ENCODE measurements at places on chromosomes 7 and 10.

DNA sequence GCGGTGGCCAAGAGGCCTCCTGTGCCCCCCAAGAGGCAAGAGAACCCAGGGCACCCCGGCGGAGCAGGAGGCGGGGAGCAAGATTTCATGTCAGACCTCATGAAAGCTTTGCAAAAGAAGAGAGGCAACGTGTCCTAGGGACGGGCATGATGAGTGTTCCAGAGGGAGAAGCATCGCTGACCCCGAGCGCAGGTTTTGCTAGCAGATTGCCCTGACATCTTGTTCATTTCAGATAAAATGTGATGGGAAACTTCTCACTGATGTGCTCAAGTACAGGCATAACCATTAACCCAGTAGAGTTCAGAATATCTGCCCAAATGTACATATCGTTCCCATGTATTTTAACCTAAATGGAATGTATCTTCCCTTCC, 129.2 kb downstream of the APBB1IP start:
- no peak for DNase-seq

- no peak for DNase-seq
Observed at GRCh38 chr7:10560497-10560896, 413.2 kb upstream of the PHF14 start.

GRCh38 chr10:93039721-93040120, 20.9 kb upstream of the CYP26C1 start:
- no peak for DNase-seq

GRCh38 chr7:127392182-127392565, 334 bp downstream of the ZNF800 start:
- DNase-seq = no peak

- no peak for DNase-seq
Observed at GRCh38 chr7:22201186-22201880, 155.6 kb downstream of the RAPGEF5 start.

GRCh38 chr7:1920266-1920681, 250.2 kb downstream of the ELFN1 start:
- DNase-seq = peak; percentile 61

DNA sequence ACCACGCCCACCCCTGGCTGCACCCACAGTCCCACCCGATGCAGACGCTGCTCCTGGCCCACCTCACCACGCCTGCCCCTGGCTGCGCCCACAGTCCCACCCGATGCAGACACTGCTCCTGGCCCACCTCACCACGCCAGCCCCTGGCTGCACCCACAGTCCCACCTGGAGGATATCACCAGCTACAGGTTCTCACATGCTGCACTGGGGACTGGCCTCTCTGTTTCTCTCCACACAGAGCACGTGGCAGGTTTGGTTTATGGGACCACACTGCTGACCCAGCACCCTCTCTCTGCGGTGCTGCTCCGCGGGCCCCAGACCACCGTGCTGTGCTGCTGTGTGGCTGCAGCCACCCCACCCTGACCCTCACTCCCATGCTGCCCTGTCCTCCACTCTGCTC, 120.9 kb downstream of the VIPR2 start:
- no peak for DNase-seq

GRCh38 chr10:51170518-51171245, 96.4 kb downstream of the PRKG1 start:
- DNase-seq = no peak
